AG09319 (cell line): ENCODE measurements at places on chromosomes 3 and 15.

- DNase-seq, result no peak
Measured at GRCh38 chr3:149790268-149790667, 2.1 kb downstream of the ANKUB1 start.

DNA sequence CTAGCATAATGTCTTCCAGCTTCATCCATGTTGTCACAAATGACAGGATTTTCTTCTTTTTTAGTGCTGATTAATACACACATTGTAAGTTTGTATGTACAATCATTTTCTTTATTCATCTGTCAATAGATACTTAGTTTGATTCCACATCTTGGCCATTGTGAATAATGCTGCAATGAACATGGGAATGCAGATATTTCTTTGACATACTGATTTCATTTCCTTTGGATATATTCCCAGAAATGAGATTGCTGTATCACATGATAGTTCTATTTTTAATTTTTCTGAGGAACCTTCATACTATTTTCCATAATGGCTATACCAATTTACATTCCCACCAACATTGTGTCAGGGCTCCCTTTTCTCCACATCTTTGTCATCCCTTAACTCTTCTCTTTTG, 117.9 kb downstream of the MEIS2 start:
- no peak for DNase-seq

GRCh38 chr15:99997112-99997651, 263.9 kb upstream of the LYSMD4 start:
- no peak for DNase-seq

DNA sequence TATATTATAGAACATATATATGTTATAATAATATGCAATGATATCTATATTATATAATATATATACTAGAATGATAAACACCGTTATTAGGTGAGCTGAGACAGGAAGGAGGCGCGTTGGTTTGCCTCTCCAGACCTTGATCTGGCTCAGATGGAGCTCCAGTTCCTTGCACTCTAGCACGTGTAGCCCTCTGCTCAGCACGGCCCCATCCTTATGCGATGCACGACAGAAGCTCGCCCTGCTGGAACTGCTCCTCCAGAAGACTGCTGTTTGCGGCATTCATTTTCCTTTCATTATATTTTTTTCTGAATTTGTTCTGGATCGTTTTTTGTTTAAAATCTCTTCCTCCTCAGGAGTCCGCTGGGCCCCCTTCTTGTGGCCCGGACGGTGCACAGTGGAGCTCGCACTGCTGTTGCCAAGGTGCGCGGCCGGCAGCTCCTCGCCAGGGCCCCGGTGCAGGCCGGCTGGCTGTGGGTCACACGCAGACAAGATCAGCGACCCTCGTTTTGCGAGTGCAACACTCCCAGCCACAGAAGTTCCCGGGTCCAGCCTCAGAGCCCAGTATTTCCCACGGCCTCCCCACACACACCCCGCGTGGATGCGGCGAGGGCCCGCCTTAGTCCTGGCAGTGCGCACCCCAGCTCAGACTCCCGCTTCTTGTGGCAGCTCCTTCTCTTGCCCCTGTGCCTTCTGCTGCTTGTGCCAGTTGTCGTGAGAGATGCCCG, 112.2 kb downstream of the CHL1 start:
- no peak for DNase-seq

DNA sequence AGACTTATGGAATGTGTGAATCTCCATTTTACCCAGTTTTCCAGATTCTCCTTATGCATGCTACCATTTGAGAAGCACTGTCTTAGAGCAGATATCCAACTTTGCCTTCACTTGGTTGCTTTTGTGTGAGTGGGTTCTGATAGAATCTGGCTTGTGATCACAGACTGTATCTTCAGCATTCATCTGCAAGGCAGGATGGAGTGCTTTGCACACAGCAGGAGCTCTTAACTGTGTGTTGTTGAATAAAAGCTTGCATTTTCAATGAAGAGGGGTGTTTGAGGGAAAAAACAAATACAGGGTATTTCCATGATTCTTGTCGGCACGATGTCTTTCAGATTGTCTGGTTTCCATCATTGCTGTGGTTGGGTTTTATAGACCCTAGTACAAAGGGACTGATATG, 24.4 kb downstream of the IL1RAP start:
- DNase-seq, result no peak

DNA sequence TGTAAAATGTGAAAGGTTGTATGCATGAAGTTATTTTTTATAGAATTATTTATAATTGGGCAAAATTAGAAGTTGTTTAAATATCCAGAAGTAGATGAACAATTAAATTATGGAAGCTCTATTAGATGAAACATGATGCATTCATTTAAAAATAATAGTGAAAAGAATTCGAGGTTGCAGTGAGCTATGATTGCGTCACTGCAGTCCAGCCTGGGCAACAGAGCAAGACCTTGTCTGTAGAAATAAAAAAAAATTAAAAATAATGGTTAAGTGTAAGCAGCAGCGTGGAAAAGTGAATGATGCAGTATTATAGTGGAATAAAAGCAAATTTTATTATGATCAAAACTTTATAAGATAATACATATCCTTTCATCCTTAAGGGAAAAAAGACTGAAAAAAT, 14.3 kb downstream of the BUB1B start:
- DNase-seq, result no peak

DNA sequence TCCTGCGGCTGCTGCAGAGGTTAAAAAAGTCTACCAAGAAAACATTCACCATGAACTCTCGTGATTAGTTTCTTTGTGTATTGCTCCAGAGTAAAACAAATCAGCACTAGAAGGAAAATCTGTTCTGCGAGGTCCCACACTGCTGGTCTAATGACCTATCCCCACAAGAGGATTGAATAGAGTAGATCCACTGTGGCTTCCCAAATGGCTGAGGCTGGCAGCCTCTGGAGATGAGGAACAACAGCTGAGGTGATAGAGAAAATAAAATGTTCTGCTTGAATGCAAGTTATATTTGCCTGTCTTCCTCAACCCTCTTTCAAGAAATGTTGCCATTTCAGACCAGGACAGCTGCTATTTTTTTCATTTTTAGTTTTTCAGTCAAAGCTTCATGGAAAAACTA, 883.3 kb downstream of the CADM2 start:
- no peak for DNase-seq

DNA sequence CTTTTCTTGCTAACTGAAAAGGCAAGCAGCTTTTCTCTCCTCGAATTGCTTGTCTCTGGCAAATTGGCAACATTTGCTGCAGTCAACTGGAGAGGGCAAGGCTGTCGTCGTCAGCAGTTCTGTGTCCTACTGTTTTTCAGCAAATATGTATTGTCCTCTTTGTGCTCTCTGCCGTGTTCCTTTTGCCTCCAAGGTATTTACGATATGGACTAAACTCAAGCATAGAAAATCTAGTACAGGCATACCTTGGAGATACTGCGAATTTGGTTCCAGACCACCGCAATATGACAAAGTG, 558 bp upstream of the SLC30A4 start:
- no peak for DNase-seq
